GM10248 (cell line): ENCODE measurements at places on chromosomes 2 and 18.
A peak's percentile ranks its signal among the peaks of the same experiment; 100 is the strongest.

GRCh38 chr2:80073134-80073561 lies 231.4 kb downstream of the LRRTM1 start:
- DNase-seq: peak; percentile 35

- no peak for DNase-seq
Observed at GRCh38 chr18:53864770-53865169, 359.7 kb downstream of the MBD2 start.

GRCh38 chr2:39492716-39493115 lies 55.6 kb upstream of the MAP4K3 start:
- DNase-seq: no peak

DNA sequence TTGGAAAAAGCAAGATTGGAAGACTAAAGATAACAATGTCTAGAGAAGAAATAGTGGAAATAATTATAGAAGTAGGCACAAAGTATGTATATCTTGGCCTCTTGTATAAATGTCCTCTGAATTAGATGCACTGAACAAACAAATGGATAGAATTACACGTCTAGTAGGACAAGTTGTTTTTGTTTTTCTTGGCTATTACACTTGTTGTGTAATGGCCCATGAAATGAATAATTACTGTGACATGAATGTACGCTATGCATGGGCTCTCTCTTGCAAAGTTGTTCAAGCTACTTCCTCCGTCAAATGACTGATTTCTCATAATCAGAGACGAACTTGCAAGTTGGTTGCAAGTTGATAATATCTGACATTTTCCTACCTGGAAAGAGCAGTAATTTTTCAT lies 126.2 kb downstream of the PDE1A start:
- no peak for DNase-seq
